ENCODE measurements at places on chromosomes 5 and 9.

GRCh38 chr5:82405161-82405560 is 127.0 kb upstream of the RPS23 start:
- DNase-seq: no peak

GRCh38 chr9:6785682-6786081 is 27.9 kb downstream of the KDM4C start:
- DNase-seq: no peak

DNA sequence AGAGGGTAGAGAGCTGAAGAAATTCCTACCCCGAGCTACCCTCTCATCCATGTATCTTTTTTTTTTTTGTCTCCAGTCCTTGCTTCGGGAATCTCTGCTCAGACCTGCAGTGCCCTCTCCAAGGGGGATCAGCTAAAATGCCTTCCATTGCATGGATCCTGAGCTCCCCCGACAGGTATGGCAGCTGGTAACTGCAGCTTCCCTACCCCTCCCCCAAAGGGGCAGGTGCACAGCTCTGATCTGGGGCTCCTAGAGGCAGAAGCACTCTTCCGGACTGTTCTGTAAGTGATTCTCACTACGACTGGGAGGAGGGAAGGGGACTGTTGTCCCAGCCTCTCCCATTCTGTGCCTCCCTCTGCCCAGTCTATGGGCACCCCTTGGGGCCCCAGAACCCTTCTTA is 169.6 kb downstream of the MELK start:
- no peak for DNase-seq

DNA sequence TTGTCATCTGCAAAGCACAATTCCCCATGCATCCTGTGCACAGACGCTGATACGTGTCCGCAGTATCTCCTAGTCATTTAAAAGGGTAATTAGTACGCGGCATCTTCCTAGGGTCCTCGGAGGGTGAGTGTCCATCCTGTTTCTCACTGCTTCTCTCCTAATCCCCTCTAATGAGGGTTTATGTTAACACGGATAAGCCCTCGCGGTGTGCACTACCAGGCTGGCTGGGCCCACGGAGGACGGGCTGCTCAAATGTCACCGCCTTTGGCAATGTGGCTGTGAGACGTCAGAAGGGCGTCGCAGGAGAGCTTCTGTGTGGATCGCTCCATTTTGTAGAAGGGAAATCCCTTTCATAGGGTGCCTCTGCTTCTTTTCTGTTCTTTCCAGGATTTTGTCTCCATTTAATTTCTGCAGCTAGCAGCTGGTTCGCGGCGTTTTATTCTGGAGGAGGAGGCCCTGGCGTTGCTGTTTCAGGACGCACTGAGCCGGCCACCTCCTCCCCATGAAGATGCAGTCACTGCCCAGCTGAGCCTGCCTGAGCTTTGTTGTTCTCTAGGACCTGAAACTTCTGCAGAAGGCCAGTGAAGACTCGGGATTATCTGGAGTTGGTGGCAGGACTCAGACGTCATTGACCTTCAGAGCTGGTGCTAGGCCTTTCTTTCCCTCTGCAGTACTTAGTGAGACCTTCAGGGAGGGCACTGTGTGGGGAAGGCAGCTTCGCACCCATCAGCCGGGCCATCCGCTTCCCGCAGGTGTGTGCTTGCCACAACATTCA is 326.1 kb upstream of the IRX1 start:
- DNase-seq: no peak

DNA sequence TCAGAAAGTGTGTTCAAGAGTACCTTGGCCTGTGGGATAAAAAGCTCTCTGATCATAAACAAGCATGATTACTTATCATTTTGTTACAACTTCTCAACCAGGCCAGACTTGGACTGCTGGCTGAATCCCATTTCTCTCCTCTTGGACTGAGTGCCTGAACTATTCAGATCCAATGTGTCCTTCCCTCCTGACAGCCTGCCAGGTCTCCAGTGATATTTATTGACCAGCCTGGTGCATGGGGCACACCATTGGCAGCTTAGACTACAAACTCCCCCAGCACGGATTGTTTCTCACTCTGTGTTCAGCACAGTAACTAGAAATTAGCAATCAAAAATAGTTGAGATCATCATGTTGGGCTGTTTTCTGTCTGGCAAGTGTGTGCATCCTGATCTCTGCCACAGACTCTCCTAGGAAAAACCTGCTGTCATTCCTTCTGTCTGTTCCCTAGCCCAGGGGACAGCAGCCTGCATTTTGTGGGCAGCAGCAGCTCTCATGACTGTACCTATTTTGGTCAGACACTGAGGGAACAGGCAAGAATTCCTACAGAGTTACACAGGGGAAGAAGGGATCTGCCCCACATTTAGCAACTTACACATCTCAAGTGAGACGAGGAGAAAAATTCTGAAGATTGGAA is 348.1 kb downstream of the ADAMTS6 start:
- DNase-seq: no peak

DNA sequence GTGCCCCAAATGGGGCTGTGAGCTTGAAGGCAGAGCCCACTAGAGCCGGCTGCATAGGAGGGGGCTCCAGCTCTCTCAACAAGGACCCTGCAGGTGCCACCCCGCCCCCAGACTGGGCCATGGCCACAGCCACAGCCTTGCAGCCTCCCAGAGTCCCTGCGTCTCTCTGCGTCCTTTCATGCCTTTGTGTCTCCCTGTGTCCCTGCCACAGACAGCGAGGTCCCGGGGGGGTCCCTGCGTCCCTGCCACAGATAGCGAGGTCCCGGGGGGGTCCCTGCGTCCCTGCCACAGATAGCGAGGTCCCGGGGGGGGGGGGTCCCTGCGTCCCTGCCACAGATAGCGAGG is 6.3 kb downstream of the NOXA1 start:
- DNase-seq: no peak

DNA sequence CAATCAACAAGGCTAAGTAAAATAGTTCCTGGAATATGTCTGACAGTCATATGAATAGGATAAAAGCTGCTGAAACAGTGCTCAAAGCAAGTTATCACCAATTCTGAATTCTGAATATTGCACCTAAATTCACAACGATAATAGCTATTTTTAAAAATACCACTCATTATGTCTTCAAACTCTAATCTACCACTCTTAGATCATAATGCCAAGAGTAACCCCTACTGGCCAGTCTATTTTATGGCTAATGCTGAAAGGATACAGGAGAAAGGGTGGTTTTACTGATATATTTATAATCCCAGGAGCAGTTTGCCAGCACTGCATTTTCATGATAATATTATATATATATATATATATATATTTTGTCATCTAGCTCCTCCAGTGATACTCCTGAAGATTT is 232.8 kb downstream of the PDE4D start:
- no peak for DNase-seq

DNA sequence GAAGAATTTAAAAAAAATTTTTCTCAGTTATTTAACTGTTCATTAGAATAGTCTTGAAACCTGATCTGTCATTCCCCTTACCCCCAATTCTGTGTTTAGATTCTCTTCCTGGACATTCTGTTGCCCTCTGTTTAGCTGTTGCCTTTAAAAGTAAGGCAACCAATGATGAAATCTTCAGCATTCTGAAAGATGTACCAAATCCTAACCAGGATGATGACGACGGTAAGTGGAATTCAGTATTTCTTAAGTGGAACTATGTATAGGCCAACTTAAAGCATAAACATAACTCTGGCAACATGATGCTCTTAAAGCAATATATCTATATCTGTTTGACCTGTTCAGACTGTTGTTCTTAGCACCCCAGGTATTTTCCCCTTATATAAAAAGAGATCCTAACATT is 27.2 kb downstream of the NCBP1 start:
- no peak for DNase-seq

DNA sequence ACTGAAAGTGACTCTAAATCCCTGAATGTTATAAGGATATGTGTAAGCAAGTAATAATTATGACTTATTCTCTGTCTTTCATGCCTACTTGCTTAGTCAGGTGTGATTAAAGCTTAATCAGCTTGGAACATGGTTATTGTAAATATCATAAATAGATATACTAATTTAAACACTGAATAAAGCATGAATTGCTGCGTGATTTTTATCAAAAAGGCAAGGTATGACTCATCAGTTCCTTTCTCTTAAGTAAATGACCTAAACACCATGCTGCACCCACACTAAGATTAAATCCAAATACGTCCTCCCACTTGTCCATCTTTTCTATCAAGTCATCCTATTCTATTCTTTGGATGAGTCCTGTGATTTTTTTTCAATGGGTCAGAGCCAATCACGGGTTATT is 124.6 kb upstream of the MTAP start:
- DNase-seq: no peak

- DNase-seq: no peak
Observed at GRCh38 chr5:59724482-59725391, 168.8 kb downstream of the PDE4D start.

GRCh38 chr9:113648048-113648447 is 184.5 kb downstream of the RGS3 start:
- DNase-seq: no peak

DNA sequence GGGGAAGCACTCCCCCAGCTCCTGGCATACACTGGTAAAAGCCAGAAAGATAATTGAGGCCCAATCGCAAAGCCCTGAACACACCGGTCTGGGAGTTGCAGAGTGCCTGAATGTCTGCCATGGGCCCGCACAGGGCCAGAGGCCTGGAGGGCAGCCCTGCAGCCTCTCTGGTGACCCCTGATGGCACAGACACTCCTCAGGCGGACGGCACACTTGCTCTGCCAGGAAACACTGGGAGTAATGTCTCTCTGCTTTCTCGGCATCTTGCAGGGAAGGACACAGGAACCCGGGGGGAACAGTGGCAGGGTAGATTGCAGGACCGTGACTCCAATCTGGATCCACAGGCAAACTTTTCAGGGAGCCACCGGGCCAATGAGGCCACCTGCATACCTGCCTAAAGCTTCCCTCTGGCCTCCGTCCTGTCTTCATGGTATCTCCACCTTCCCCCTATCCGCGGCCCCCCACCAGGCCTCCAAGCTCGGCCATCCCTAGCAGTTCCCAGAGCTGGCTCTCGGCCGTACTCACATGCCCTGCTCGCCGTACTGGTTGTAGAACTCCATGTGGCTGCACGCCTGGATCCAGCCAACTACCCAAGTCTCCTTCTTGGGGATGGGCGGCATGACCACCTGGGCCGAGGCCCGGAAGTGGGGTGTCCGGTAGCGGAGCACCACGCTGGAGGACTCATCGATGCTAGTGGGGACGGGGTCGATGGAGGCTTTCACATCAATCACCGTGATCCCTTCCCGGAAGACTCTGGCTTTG is 797 bp downstream of the FAM78A start:
- no peak for DNase-seq

- DNase-seq: no peak
Observed at GRCh38 chr5:151483647-151484046, 36.2 kb downstream of the SLC36A1 start.

- DNase-seq: no peak
Observed at GRCh38 chr5:40995801-40996586, 75.1 kb downstream of the MROH2B start.

GRCh38 chr9:36968574-36969215 is 65.4 kb downstream of the PAX5 start:
- no peak for DNase-seq

GRCh38 chr5:73781107-73781768 is 155.2 kb downstream of the ARHGEF28 start:
- DNase-seq: no peak

GRCh38 chr5:171724468-171725204 is 61.0 kb upstream of the SMIM23 start:
- DNase-seq: no peak

DNA sequence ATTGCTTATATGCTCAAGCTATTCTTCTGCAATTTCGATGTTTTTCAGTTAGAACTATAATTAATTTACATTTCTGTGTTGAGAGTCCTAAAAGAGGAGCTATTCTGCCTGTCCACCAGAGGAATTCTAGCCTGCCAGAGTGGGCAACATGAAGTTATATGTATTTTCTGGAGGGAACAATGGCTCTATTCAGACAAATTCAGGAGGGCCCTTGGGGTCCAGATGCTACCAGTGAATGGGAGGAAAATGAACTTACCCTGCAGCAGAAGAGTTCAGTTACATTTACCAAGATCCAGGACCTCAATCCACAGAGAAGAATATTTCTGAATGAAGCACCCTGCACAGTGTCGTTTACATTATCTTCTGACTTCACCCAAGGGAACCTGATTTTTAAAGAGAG is 80.7 kb downstream of the ITGA1 start:
- no peak for DNase-seq

- DNase-seq: no peak
Observed at GRCh38 chr9:20564650-20565049, 57.6 kb downstream of the MLLT3 start.

- no peak for DNase-seq
Observed at GRCh38 chr5:140630292-140631035, 2.5 kb downstream of the CD14 start.

DNA sequence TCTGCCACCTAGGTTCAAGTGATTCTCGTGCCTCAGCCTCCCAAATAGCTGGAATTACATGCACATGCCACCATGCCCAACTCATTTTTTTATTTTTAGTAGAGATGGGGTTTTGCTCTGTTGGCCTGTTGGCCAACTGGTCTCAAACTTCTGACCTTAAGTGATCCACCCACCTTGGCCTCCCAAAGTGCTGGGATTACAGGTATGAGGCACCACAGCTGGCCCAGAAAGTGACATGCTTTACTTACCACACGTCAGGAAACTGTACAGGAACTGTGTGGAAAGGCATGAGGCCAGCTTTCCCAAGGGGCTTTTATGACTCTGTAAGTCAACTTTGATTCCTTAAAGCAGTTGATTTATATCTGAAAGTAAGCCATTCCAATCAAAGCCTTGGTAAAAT is 25.0 kb downstream of the DNAJB5 start:
- no peak for DNase-seq

DNA sequence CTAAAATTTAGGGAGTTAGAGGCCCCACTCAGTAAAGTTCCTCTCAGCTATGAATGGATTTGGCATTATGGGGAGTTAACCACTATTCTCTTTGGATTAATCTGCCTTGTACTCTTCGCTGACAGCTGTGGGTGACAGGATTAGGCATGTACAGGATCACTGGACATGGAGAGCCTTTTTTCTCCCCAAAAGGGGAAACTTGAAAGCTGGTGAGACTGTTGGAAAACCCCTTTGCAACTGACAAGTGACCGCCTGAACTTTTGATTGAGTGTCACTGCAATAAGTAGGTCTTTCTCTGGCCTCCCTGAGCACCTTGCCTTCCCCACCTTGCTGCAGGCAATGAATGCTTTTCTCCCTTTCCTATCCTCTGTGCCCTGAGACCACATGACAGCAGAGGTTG is 68.3 kb downstream of the ERP44 start:
- DNase-seq: no peak

- no peak for DNase-seq
Observed at GRCh38 chr9:98037357-98037756, 19.2 kb upstream of the NANS start.

- DNase-seq: no peak
Observed at GRCh38 chr5:27962198-27962597, 923.8 kb upstream of the CDH9 start.
